NCI-H2081 (cell line): ENCODE measurements at places on chromosomes 3 and 15.
A peak's percentile ranks its signal among the peaks of the same experiment; 100 is the strongest.

DNA sequence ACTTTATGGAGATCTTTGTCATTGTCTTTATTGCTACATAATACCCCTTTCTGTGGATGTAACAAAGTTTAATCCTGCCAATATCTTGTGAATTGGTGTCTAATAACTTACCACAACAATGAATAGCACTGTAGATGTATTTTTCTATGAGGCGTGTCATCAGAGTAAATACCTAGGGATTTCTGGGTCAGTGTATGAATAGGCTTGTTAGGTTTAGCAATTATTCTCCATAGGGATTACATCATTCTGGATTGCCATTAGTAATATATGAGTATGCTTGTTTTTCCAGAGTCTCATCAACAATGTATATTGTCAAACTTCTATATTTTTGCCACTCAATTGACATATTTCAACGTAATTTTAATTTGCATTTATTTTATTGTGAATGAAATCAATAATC, 67.9 kb downstream of the UNC13C start:
- DNase-seq: no peak

GRCh38 chr3:186976837-186977750, 46.8 kb downstream of the ST6GAL1 start:
- peak; percentile 3 for DNase-seq

- DNase-seq: no peak
These were observed 34.3 kb upstream of the SLC6A6 start for GRCh38 chr3:14368146-14368545.

DNA sequence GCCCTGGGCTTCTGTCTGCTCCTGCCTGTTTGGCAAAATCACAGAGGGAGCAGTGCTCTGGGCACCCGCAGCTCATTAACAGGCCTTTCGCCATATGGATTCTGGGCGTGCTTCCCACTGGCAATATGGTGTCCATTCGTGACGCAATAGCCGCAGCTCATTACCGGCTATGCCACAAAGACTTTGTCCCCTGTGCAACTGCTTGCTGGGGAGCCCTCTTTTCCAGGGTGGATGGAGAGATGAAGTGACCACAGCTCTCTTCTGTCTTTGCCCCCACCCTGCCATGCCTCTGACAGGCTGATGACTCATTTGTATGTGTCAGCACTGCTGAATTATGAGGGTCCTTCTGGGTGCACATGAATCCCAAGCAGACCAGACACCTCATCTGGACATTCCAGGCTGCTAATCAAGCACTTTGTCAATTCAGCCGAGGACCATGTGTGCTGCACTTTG, 214.3 kb upstream of the FEZF2 start:
- DNase-seq: no peak

DNA sequence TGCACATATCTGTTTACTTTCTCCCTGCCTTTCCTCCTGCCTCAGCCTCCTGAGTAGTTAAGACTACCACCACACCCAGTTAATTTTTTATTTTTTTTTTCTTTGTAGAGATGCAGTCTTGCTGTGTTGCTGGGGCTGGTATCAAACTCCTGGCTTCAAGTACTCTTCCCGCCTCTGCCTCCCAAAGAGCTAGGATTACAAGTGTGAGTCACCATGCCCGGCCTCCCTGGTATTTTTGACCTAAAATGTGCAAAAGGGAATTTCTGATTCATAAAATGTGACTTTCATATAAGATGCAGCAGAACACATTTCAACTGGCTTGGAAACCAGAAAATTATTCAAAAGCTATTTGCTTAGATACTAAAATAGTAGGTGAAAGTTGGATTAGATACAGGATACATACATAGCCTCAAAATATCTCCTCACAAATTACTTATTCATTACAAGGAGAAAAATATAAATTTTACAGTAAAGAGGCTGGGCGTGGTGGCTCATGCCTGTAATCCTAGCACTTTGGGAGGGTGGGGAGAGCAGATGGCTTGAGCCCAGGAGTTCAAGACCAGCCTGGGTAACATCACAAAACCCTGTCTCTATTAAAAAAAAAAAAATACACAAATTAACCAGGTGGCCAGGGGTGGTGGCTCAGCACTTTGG, 32.0 kb downstream of the MAP4 start:
- DNase-seq: no peak

DNA sequence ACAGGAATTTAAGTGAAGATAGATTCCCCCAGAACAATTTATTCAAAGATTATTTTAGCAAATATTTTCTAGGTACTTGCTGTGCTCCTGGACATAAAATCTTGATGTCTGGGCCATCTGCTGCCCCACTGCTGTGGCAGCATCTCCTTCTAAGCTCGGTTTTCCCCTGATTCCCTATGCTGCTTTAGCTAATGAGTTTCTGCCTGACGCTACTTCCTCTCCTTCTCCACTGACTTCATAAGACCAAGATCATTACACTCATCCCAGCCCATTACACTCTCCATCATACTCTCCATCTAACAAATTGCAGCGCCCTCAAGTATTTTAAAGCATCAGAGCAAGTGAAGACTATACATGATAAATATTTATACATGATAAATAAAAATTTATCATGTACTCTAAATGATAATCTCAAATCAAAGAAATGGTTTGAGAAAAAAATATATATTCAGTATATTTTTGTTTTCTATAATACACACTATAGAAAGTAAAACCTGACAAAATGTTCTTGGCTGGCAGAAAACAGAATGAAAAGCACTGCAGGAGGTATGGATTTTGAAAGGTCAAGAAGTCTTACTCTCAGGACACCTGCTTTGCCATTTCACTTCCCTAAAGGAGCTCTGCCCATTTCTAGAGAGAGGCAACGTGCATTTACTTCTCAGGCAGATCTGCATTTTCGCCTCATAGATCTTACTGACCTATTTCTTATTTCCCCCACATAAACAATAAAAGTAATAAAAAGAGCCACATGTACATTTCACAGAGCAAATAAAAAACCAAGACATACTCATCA, 232.0 kb downstream of the KCNMB2 start:
- DNase-seq: no peak

DNA sequence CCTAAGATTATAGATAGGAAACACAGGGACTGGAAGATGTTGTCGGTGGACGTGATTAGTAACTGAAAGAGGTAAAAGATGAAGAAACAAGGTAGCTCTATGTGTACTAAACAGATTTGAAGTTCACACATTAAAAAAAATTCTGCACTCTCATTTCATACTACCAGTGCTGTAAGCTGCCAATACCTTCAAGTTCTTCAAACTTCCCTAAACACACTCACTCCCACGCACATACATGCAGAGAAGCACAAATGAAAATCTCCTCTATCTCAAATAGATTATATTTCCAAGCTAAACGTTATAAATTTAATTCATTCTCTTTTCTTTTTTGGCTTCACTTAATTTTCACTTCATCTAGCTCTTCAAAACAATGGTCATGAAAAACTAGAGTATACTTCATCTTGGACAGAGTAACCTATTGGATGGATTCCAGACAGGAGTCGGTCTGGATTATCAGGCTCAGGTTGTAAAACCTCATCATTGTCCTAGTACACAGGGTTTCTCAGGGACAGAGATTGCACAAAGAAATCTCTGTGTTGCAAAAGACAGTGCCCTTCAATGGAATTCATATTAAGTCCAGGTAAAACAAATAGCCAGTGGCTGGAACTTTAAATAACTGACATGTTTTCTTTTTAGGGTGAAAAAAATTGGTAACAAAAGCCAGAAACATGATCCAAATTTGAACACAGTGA, 408.1 kb upstream of the ZNF385D start:
- DNase-seq: no peak

GRCh38 chr3:97269202-97269601, 454.8 kb downstream of the EPHA6 start:
- DNase-seq: no peak

GRCh38 chr3:69594286-69594685, 145.0 kb upstream of the MITF start:
- no peak for DNase-seq

DNA sequence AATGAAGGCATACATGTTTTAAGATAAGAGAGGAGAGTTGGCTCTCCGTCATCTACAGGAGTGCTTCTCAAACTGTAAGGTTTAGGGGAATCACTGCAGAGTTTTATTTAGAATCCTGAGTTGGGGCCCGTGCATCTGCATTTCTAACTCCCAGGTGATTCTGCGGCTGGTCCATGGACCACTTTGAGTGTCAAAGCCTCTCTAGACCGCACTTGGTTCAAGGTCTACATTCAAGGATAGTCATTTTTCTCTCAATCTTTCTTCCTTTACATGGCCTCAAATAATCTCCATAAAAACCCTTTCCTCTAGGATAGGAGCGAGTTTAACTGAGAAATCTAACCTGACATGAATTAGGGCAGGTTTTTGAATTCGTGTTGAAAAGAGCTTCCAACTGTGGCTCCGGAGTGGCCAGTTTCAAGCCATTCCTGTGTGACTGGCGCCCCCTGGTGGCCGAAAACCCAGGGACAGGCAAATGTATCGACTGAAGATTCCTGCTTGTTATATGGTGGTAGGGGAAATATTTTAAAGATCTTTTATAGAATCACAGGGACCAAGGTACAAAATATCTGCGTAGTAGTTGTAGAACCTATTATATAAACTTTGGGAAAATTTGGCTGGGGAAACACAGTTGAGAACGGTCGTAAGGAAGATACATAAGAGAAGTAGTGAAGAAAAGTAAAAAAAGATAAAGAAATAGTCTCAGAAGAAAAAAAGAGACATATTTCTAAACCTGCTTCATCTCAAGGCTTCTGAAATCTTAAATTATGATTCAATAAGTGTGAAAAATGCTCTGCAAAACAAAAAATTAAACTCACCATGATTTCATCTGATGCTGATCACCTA, 11.9 kb downstream of the GABRR3 start:
- DNase-seq: peak; percentile 82

- DNase-seq: peak; percentile 38
These were observed 27.8 kb upstream of the ITPKA start for GRCh38 chr15:41465822-41466421.

GRCh38 chr3:34676436-34676835, 878.0 kb downstream of the PDCD6IP start:
- DNase-seq: no peak

GRCh38 chr3:126155819-126156218, 24.6 kb downstream of the ALDH1L1 start:
- no peak for DNase-seq

DNA sequence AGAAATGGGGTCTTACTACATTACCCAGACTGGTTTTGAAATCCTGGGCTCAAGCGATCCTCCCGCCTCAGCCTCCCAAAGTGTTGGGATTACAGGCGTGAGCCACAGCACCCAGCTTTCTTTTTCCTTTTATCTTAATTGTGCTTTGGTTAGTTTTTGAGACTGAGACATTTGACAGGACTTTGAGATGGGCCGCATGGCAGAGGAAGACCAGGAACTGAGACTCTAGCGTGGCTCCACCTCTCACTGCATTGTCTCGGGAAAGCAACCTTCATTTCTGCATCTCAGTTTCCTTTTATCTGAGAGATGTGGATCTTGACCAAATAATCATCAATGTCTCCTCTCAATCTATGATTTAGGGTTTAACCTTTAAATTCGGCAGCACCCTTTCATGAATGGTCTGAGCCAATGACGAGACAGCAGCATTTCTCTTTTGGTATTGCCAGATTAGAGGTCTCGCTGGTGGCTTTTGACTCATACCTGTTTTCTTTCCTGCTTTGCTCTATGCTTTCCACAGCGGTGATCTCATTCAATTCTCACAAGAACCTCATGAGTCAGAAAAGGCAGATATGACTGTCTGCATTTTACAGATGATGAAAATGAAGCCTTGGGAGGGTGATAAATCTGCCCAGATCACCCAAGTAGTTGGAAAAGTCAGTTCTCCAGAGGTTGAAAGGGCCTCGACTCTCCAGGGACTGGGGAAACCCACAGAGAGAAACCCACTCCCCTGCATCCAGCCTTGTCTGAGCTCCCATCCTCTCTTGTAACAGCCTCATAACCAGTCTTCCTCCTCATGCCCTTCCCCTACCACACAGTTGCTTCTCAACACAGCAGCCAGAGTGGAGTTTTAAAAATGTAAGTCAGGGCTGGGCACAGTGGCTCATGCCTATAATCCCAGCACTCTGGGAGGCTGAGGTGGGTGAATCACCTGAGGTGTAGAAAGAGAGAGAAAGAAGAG, 84.8 kb upstream of the FOXB1 start:
- DNase-seq: no peak
